HS-27A (cell line): ENCODE measurements at places on chromosomes 1 and 21.

DNA sequence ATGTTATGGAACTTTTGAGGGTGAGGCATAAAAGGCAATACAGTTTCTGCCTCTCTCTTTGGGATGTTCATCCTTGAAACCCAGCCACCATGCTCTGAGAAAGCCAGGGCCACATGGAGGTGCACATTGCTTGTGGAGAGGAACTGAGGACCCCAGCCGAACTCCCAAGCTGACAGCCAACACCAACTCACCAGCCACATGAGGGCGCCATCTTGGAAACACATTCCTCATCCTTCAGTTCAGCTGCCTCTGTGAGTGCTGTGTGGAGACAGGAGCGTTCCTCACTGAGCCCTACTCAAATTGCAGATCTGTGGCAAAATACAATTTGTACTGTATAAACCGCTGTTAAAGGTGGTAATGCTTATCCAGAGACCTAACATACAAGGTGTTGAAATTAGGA is 137.5 kb downstream of the GABPA start:
- DNase-seq, result no peak

- DNase-seq, result no peak
Observed at GRCh38 chr1:230077436-230078213, 10.6 kb downstream of the GALNT2 start.

DNA sequence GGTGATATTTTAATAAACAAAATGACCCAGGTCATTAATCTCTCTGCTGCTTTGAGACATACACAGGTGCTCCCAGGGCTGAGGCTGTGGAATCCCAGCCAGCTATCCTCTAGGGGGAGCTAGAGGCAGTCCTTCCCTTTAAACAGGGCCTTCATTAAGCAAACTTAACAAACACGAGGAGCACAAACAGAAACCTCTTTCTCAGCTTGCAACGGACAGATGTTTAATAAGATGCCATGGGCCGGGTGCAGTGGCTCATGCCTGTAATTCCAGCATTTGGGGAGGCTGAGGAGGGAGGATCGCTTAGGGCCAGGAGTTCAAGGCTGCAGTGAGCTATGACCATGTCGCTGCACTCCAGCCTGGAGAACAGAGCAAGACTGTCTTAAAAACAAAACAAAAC is 106.7 kb downstream of the HIVEP3 start:
- no peak for DNase-seq

GRCh38 chr1:226489718-226490425 is 58.7 kb upstream of the STUM start:
- DNase-seq, result no peak

GRCh38 chr1:181704546-181704945 is 221.2 kb downstream of the CACNA1E start:
- DNase-seq, result no peak

GRCh38 chr1:229885568-229886495 is 181.2 kb upstream of the GALNT2 start:
- no peak for DNase-seq

DNA sequence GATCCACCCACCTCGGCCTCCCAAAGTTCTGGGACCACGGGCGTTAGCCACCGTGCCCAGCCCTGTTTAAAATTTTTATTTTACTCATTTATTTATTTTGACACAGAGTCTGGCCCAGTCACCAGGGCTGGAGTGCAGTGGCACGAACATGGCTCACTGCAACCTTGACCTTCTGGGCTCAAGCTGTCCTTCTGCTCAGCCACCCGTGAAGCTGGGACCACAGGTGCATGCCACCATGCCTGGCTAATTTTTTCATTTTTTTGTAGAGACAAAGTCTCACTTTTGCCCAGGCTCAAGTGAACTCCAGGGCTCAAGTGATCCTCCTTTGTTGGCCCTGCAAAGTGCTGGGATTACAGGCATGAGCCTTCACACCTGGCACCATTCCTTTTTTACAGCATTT is 27.5 kb upstream of the DNAJC6 start:
- DNase-seq, result no peak

- DNase-seq, result no peak
Observed at GRCh38 chr21:30839304-30839703, 9.7 kb upstream of the KRTAP7-1 start.

- no peak for DNase-seq
Observed at GRCh38 chr1:43450251-43450941, 3.3 kb downstream of the HYI start.

- no peak for DNase-seq
Observed at GRCh38 chr1:88029142-88029541, 654.9 kb upstream of the PKN2 start.

GRCh38 chr1:119485201-119485600 is 21.8 kb upstream of the HSD3B1 start:
- DNase-seq, result no peak

DNA sequence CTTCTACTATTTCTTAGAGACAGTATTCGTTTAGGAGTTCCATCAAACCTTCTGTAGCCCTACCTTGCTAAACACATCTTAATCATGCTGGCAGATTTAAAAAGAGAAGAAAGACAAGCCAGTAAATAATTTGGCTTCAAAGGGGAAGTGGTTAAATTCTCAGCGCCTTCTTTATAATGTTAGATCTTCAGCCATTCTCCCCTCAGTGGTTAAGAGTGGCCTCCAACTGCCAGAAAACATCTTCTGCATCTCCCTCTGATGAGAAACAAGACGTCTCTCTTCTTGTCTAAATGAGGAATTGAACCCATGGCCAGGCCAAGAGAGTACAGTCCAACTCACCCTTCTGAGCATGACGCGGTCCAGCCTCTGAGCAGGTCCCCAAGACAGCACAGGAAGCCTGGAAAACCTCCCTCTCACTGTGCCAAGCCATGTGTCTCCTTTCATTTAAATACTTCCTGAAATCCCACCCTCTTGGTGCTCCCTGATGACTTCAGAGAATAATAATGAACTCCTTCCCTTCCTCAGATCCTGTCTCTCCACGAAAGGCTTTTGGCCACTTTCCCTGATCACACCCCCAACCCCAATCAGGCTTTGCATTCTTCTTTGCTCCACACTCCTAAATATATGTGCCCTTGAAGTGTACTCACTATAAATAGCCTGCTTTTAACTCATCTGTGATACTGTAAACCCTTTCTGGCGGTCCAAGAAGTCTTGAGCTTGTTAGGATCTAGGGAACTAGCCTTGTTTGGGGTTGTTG is 16.4 kb upstream of the LRRC52 start:
- no peak for DNase-seq

- DNase-seq, result no peak
Observed at GRCh38 chr1:35600593-35600992, 27.5 kb downstream of the TFAP2E start.

DNA sequence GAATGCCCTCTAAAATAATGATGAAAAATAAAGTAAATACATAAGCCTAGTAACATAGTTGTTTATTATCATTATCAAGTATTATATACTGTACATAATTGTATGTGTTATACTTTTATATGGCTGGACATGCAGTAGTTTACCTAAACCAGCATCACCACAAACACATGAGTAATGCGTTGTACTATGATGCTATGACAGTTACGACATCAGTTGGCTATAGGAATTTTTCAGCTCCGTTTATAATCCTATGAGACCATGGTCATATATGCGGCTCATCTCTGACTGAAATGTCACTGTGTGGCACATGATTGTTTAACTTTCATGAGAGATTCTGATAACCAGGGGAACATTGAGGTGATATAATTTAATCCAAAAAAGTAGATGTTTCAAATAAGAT is 352.1 kb downstream of the ST6GALNAC3 start:
- no peak for DNase-seq

DNA sequence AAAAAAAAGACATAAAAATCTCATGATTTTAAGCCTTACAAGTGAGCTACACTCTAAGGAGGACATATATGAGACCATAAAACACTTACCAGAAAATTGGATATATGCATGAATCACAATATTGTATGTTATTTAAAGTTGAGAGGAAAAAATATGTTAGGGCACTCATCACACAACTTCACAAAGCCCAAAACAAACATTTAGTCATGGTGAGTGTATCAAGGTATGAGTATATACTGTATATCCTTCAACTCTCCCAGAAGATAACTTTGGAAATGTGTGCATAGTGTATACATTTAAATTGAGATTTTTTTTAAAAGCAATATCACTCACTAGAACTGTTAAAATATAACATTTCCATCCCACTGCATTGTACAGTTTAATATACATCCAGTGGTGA is 259.3 kb downstream of the SRGAP2C start:
- DNase-seq, result no peak

- DNase-seq, result no peak
Observed at GRCh38 chr1:204320382-204320804, 39.3 kb downstream of the PLEKHA6 start.

DNA sequence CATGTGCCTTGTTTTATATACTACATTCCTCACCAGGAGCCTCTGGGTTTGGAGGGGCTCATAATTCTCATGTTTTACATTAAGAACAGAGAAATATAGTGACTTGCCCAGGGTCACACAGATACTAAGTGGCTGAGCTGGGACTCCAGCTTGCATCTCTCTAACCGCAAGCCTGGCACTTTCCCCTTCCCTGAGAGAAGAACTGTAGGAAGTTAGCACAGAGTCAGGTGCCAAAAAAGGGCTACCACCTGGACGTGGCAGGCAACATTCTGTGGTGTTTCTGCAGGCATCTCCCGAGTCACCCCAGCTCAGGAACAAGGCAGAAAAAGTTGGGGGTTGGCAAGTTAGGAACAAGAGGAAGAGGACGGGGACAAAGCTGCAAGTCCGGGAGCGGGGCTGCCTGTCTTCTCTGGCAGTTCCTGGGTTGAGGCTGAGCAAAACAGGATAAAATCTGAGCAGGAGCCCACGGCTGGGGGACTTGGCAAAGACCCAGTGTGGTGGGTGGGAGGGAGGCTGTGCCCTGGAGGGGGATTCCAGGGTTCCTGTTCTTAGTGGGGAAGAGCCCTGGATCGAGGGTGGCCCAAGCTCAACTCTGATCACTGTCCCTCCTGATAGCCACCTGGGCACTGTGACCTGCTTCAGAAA is 9.8 kb downstream of the PLA2G5 start:
- no peak for DNase-seq

DNA sequence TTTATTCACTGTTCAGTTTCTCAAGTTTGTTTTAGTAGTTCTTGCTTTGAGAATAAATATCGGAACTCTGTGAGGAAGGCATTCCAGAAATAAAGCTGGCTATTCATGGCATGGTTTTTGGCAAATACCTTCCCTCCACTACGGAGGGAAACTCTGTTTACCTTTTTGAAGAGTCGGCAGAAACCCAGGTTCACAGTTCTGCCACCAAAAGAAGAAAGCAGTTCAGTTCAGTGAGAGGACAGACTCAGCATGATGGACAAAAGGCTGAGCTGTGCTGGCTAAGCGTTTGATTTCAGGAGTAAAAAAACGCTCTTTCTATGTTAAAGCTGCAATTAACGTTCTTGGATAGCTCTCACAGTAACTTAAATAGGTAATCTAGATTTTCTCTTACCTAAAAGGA is 42.4 kb downstream of the CNN3 start:
- no peak for DNase-seq

DNA sequence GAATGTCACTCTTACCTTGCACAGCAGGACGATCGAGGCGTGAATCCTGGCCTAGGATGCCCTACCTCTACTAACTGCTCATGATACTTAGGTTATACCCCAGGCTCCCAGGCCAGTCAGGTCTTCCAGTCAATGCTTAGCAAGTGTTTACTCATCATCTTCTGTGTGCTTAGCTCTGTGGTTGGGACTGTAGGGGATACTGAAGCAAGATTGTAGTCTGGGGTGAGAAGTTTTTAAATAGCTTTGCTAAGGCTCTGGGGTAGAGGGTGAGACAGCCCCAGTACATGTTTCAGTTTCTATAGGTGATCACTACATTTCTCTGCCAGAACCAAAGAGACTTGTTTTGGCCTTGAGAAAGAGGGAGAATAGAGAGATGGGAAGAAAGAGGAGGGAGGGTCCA is 250.8 kb upstream of the KIAA0040 start:
- DNase-seq, result no peak

- DNase-seq, result no peak
Observed at GRCh38 chr1:214416858-214417257, 134.5 kb downstream of the PTPN14 start.

DNA sequence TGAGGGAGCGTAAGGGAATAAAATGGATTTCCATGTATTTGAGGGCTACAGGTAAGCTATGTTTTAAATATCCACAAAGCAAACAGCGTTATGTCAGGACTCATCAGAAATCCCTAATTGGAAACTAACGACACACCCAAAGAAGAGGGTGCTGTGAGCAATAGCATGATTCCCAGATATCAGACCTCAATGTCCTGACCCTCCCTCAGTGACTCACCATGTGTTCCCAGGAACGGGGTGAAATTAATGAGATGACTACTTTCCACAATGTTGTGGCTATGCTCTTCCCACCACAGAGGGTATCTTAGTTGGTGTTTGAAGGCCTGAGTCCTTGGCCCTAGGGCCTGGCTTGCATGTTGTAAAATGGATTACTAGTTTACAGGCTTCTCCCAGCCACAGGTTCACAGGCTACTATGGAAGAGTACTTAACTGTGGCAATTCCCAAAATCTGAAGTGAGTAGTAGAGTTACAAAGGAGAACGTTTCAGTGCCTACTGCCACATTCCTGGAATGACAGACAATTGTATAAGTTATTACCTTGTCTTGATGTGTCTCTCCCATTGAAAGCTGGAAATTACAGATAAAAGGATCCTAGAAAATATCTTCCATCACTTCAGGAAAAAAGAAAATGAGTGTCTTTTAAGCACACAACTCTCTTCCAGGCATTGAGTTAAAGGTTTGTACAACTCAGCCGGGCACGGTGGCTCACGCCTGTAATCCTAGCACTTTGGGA is 1.7 kb upstream of the KRTAP11-1 start:
- no peak for DNase-seq

- no peak for DNase-seq
Observed at GRCh38 chr21:31974454-31974985, 101.7 kb downstream of the HUNK start.

DNA sequence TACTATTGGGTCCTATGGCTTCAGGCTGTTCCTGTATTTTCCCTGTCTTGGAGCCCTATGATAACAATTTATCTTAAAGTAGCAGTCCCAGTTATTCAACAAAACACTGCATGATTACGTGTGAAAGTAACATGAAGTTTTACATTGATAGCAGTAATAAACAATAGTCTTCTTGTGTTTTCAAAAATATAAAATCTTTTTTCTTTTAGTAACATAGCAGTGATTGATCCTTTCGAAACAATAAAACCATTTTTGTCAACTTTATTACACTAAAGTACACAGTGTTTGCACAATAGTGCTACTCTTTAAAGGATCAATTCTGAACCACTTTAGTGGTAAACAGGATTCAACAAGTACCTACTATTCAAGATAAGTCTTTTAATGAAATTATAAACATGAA is 90.6 kb downstream of the GPATCH2 start:
- no peak for DNase-seq
